ENCODE measurements at places on chromosomes 6 and 20.
A peak's percentile ranks its signal among the peaks of the same experiment; 100 is the strongest.

- no peak for DNase-seq
These were observed 782 bp upstream of the FOXA2 start for GRCh38 chr20:22584922-22585785.

GRCh38 chr6:64926051-64926450 is 781.0 kb downstream of the EYS start:
- no peak for DNase-seq

- no peak for DNase-seq
These were observed 156.6 kb upstream of the AFDN start for GRCh38 chr6:167669870-167670802.

- DNase-seq = no peak
These were observed 438.1 kb downstream of the BCKDHB start for GRCh38 chr6:80544555-80544954.

DNA sequence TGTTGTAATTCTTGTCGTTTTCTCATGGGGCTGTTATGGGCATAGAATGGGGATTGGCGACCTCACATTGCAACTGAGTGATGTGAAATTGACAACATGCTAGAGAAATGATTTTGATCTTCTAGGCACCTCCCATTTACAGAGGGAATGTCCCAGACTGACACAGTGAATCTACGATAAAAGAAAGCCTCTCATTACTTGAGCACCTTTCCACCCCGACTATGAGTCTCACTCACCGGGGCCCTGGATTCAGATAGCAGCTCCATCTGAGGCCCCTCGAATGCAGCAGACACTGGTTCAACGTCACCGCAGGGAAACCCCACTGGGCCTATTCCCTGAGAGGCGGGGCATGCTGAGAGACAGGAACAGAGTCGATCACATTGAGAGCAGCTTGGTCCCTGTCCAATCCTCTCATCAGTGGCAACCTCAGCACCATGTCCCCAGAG is 49.1 kb downstream of the NFATC2 start:
- DNase-seq = no peak

GRCh38 chr6:22087960-22088706 is 208.7 kb downstream of the PRL start:
- no peak for DNase-seq

DNA sequence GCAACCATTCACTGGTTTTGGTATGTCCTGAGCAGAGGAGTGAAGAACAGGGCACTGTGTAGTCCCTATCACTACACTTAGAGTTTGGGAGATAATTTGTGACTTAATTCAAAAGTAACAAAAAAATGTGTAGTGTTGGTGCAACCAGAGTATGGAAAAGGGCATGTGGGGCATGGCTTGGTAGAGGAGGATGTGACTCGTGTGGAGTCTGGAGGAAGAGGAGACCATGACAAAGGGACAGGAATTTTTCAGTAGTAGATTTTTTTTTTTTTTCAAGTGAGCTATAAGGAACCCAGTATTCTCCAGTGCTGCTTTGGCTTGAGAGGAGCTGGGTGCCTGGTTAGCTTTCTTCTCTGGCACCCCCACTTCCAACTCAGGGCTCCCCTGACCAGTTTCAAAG is 5.1 kb downstream of the MTRES1 start:
- no peak for DNase-seq

DNA sequence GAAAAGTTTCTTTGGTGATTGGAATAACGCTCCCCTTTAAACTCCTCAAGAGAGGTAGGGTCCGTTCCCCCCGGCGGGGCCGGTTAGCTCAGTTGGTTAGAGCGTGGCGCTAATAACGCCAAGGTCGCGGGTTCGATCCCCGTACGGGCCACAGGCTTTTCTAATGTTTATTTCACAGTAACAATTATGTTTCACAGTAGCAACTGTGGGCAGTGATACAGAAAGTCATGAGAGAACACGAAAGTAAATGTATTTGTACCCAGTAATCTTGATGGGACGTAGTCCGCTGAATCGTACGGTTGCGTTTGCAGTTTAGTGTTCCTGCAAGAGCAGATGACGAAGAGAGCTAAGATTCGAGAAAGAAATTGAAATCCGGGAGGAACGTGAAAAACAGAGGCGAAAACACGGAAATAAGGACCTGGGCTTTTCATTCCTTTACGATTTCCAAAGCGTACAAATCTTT is 505.5 kb downstream of the PRIM2 start:
- no peak for DNase-seq

DNA sequence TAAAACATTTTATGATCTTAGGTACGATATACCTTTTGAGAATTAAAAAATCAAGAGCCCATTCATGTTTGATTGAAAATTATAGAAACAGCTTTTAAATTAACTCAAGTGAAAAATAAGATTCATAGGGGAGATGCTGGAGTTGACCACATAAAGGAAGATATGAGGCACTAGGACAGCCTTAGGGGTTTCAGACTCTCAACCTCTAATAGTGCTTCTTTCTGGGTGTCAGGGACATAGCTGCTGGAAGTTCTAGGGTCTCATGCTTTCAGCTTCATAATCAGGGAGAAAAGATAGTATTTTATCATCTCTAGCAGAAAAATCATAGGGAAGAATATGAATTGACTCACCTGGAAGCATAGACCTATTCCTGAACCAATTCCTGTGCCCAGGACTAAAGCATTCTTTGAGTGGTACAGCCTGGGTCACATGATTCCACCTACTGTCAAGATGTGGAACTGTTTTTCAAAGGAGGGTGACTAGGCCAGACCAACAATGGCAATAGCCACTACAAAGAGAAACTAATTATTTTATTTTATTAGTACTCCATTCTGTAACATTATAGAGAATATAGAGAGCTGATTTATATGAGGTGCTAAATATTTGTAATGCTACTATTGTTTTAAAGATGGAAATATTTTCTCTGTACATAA is 27.8 kb upstream of the CENPW start:
- no peak for DNase-seq

DNA sequence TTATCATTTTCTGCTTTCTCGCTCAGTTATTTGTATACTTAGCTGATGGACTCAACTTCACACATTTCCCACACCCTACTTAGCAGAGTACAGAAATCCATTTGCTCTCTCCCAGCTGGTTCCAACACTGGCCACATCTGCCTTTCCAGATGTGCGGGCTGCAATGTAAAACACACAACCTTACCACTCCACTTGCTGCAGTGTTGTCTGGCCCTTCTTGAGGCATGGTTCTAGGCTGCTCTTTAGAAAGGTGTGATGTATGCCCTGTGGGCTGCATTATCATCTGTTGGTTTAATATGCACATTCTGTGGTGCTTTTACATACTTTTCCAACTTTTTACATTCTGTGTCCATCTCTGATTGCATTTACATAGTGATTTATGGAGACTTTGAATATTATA is 56.5 kb downstream of the TRAF3IP2 start:
- DNase-seq = no peak

DNA sequence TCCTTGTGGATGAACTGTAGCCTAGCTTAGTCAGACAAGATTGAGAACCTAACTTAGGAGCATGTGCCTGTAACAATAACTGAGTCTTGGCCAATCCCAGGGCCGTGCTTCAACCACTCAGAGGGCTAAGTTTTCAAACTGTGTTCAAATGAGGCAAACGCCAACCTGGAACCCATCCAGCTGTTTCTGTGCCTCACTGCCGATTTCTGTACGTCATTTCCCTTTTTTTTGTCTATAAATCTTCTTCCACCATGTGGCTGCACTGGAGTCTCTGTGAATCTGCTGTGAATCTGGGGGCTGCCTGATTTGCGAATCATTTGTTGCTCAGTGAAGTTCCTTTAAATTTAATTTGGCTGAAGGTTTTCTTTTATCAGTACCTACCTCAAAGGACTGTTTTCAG is 115.0 kb upstream of the CHD6 start:
- no peak for DNase-seq

DNA sequence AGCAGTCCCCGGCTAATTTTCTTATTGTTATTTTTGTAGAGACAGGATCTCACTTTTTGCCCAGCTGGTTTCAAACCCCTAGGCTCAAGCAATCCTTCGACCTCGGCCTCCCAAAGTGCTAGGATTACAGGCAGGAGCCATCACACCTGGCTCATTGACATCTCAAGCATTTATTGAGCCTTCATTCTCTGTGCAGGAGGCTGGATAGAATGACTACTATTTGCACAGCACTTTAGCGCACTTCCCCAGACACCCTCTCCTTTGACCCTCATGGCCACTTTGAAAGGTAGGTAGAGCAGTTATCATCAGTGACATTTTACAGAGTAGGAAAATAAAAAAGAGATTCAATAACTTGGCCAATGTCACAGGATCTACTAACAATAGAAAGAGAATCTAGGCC is 124.0 kb upstream of the STXBP5 start:
- no peak for DNase-seq

DNA sequence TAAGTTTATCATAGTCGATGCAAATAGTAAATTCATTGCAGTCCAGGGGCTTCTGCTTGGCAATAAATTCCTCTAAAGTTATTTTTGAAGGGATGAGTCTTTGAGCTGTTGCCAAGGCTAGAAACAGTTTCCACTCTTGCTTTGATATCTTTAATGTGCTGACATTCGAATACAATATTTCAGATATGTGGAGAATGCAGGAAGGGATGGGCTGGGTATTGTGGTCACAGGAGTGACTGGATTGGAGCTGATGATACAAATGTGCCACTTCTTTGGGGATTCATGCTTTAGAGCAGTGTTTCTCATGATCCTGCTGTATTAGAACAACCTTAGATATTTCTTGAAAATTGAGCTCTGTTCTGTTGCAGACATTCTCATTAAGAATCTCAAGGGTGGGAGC is 139.0 kb downstream of the PRDM13 start:
- DNase-seq = no peak

DNA sequence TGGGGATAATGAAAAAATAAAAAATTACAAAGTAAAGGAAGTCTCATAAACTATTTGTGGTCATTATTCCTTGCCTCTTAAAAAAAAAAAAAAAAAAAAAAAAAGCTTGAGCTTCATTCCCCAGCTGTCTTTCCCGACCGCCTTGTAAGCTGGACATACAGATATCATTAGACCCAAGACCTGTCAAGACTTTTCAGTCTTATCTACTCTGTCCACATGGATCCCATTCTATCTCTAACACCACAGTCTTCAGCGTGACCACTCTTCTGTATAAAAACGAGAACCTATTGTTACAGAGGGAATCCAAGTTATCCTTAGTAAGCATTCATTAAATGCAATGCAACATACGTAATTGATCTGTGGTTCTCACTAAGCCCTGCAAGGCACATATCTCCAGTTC is 423.5 kb downstream of the MEI4 start:
- DNase-seq = no peak

GRCh38 chr20:50891138-50891537 is 40.1 kb downstream of the ADNP start:
- DNase-seq = no peak

DNA sequence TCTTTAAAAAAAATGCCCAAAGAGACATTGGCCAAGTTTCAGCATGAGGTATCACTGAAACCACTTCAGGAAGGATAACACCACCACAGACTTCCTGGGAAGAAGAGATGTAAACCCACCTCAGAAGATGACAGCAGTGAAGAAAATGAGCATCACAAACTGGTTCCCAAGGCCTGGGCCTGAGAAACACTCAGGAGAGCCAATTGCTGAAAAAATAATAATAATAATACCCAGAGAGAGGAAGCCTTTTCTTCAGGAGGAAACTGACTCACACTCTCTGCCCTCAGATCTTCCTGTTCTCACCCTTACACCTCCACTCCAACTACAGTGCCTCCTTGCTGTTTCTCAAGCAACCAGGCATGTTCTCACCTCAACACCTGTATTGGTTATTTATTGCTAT is 68.1 kb upstream of the MAFB start:
- DNase-seq = no peak

GRCh38 chr6:166530211-166531095 is 56.0 kb downstream of the RAMACL start:
- no peak for DNase-seq

DNA sequence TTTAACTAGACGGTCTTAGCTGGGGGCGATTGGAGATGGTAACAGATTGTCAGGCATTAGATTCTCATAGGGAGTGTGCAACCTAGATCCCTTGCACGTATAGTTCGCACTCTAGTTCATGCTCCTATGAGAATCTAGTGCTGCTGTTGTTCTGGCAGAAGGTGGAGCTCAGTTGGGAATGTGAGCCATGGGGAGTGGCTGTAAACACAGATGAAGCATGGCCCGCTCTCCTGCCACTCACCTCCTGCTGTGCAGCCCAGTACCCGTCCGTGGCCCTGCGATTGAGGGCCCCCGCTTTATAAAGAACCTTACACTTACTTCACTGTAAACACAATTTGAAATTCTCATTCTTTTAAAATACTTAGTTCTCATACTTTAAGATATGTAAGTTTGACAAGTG is 339.4 kb downstream of the CDH26 start:
- DNase-seq = no peak

DNA sequence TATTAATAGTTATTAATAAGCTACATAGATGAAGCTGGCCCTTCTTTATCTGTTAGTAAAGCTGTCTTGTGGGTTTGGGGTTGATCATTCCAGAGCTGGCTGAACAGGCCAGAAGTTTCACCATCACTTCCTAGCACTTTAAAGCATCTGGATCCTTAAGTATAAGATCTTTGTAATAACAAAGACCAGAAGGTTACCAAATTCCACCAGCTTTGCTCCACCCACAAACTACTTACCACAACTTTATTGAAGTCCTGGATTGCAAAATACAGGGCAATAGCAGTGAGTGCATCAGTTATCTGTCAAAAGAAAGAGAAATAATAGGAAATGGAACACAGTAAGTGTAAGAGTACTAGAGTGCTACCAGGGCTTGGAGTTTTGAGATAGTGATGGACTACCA is 33.0 kb downstream of the PIGU start:
- DNase-seq = no peak

- peak; percentile 44 for DNase-seq
These were observed 6.9 kb downstream of the ZMYND8 start for GRCh38 chr20:47349365-47350180.

- no peak for DNase-seq
These were observed 20.7 kb downstream of the METTL24 start for GRCh38 chr6:110337486-110337885.

GRCh38 chr6:146028851-146029572 is at the start of gene GRM1:
Gene GRM1, plus strand, starts transcription at chr6:146029062. Its CDS starts 456 bp downstream, at chr6:146029518.
- no peak for DNase-seq
